ENCODE measurements at places on chromosomes 2 and 18.

DNA sequence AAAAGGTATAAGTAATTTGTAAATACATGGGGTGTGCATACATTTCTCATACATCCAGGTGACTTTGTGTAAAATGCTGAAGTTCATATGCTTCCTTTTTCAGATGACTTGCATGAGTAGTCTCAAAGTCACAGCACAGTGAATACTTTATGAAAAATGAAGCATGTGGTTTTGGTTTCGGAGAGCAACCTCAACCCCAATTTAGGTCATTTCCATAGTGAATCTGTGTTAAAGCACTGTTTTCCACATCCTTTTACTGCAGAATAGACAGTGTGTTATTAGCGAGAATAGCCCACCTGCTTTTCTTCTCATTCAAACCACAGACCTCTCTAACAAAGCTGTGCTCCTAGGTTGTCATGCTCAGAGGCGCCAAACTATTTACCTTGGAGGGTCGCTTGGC lies 204.4 kb upstream of the RASGRP3 start:
- DNase-seq: no peak

GRCh38 chr2:46885376-46885775 lies 30.2 kb downstream of the MCFD2 start:
- DNase-seq: no peak

DNA sequence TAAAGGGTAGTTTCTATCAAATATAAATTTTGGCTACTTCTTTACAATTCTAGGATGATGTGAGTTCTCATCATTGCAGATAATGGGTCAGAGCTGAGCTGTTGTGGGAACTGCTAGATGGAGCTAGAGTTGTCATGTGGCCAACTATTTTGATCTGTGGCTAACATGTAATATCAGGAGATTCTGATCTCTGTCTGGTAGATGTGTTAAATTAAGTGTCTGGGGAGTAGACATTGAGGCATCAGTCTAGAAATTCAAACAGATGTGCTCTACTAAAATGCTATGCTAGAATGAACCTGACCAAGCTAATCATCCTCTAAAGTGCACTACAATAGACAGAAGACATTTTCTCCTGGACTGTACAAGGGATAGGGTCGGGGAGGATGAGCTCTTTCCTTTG lies 30.3 kb upstream of the DARS1 start:
- no peak for DNase-seq

DNA sequence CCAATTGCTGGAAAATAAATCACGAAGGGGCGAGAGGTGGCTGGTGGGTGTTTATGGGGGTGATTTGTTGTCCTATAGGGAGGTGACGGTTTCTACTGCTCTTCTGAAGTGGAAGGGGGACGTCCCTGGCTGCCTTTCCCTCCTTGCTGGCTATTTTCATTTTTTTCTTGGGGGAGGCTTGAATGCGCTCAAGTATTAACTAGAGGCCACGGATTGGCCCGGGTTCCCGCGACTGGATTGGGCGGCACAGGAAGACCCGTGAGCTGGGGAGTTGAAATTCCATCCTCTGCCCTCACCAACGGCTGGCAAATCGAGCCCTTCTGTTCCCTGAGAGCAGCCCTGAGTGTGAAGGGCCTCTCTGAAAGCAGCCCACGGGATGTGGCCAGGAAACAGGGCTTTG lies 176.5 kb upstream of the SPRED2 start:
- DNase-seq: no peak

GRCh38 chr18:27894746-27895145 lies 282.2 kb downstream of the CDH2 start:
- no peak for DNase-seq

DNA sequence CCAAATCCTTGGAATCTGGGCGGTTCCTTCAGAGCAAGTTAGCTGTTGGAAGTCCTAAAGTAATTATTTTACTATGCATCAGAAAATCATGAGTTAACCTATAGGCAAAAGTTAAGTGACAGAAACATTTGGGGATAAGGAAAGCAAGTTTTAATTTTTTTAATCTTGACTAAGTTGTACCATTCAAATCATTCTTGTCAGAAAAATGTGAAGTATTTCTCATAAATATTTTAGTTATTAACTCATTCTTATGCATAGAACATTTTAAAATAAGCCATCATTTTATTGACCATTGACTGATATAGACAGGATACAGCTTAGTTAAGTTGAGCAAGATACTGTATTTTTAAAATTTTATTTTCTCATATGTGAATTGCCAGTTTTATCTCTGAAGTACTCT lies 98.2 kb upstream of the FOSL2 start:
- no peak for DNase-seq

- no peak for DNase-seq
Observed at GRCh38 chr2:1002350-1002749, 51.7 kb downstream of the SNTG2 start.

- DNase-seq: no peak
Observed at GRCh38 chr18:6625481-6625880, 104.0 kb upstream of the ARHGAP28 start.
